ENCODE measurements at places on chromosomes 13 and 19.

DNA sequence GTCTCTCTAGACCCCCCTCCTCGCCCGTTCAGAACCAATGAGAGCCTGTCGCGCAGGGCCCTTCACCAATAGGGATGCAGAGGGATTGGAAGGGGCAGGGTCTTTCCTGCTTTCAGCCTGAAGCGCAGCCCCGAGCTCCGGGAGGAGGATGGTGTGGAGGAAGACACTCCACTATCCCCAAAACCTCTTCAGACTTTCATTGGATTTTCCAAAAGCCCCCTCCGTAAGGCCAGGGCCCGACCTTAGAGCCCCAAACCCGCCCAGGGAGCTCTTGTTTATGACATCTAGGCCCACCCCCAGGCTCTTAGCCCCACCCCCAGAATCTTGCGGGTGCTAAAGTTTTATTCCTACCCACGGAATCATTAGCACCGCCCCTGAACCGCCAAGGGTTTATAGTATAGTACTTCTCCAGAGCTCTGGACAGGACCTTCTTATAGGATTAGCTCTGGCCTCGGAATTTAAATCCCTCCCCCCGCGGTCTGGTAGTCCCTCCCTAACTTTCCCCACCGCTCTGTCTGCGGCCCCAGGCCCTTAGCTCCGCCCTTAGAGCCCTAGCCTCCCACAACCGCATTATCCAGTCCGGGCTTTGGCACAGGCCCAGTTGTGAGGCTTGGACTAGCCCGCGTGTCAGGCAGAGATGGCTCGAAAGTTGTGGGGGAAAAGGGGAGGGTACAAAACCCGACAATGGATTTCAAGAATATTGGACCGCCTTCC lies 6.6 kb upstream of the EML2 start:
- peak; percentile 99 for DNase-seq

DNA sequence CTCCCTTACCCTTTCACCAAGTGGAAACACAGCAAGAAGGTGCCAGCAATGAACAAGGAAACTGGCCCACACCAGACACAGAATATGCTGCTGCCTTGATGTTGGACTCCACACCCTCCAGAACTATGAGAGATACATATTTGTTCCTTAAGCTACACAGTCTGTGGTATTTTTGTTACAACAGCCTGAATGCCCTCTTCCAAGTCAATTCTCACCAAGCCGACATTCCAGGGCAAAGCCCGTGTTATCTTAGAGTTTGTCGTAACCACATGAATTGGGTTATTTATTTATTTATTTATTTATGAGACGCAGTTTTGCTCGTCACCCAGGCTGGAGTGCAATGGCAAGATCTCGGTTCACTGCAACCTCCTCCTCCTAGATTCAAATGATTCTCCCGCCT lies 14.9 kb downstream of the FGF21 start:
- DNase-seq, result peak; percentile 94

GRCh38 chr19:2148482-2149135 lies 2.8 kb downstream of the AP3D1 start:
- DNase-seq, result no peak

GRCh38 chr19:29609636-29610035 lies 3.6 kb downstream of the POP4 start:
- no peak for DNase-seq

DNA sequence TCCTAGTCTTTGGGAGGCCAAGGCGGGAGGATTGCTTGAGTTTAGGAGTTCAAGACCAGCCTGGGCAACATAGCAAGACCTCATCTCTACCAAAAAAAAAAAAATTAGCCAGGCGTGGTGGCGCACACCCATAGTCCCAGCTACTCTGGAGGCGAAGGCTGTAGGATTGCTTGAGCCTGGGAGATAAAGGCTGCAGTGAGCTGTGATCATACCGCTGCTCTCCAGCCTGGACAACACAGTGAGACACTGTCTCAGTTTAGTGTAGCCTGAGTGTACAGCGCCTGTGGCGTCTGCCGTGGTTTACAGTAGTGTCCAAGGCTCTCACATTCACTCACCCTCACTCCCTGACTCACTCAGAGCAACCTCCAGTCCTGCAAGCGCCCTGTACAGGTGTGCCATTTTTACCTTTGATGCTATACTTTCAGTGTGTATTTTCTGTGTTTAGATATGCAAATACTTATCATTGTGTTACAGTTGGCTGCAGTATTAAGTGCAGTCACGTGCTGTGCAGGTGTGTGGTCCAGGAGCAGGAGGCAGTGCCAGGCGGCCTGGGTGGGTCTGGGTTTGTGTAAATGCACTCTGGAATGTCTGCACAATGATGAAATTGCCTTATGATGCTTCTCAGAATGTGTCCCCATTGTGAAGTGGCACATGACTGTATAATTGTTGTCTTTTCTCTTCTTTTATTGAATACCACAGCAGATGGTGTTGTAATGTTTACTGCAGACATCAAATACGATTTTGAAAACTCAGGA lies 36.1 kb upstream of the DCUN1D2 start:
- DNase-seq, result no peak

DNA sequence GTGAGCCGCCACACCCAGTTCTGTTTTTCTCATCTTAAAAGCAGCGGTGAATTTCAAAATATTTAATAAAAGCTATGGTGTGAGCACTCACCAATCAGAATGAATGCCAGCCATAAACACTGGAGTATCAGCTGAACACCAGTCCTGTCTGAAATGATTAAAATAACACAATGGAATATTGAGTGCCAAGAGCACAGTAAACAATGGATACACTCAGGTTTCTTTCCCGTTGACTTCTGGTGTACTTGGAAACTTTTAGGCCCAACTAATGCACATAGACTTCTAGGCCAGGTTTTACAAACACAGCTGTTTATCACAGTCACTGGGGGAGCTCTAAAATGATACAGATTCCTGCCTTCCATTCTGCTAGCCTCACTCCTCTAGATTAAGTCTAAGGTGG lies 68.3 kb downstream of the SLC6A16 start:
- DNase-seq, result no peak

GRCh38 chr13:107043021-107043956 lies 475.4 kb upstream of the ARGLU1 start:
- no peak for DNase-seq

GRCh38 chr13:20580257-20580656 lies 13.3 kb downstream of the IFT88 start:
- no peak for DNase-seq

- DNase-seq, result peak; percentile 5
Measured at GRCh38 chr13:91046715-91047327, 300.7 kb upstream of the MIR17HG start.

GRCh38 chr19:50380751-50381151 lies 3.4 kb upstream of the POLD1 start:
- DNase-seq, result no peak

- peak; percentile 81 for DNase-seq
Measured at GRCh38 chr13:28659621-28659970, 666 bp downstream of the POMP start.

DNA sequence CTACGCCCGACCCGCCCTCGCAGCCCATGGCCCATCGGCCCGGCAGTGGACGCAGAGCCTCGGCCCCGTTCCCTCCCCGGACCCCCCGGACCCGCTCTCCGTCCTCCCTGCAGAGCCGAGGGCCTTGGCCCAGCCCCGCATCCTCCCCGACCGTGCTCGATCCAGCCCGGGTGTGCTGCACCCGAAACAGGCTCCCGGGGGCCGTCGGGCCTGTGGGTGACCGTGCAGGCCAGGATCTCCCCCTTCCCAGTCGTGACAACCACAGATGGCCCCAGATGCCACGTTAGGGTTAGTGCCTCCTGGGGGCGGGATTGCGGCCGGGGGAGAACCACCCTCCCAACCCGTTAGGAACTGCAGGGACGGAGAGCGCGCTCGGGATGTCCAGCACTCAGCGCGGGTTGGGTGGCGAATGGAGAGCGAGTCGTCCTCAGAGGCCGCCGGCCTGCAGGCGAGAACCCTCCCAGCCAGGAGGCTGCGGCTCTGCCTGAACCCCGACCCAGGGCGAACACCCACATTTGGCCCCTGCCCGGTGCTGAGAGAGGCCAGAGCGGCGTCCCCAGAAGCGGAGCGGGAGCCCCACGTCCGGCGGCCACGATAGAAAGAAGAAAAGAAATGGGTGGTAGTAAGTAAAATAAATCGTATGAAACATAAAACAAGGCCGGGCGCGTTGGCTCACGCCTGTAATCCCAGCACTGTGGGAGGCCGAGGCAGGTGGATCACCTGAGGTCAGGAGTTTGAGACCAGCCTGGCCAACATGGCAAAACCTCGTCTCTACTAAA lies 6.7 kb upstream of the MADCAM1 start:
- DNase-seq, result peak; percentile 27

DNA sequence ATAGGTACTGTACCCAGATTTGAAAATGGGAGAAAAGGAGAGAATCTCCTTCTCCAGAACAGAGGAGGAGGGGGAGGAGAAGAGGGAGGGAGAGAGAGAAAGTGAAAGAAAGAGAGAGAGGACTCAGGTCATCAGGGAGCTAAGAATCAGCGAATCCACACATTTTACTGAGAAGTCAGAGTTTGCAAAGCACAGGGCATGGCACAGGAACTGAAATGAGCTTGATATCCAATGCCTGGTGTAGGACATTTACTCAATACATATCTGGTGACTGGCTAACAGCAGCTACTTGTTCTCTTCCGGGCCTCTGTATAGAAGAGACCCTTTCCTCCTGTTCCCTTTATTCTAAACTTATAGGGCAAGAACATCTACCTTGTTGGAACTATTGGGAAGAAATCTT lies 375.1 kb downstream of the KLF5 start:
- DNase-seq, result no peak

DNA sequence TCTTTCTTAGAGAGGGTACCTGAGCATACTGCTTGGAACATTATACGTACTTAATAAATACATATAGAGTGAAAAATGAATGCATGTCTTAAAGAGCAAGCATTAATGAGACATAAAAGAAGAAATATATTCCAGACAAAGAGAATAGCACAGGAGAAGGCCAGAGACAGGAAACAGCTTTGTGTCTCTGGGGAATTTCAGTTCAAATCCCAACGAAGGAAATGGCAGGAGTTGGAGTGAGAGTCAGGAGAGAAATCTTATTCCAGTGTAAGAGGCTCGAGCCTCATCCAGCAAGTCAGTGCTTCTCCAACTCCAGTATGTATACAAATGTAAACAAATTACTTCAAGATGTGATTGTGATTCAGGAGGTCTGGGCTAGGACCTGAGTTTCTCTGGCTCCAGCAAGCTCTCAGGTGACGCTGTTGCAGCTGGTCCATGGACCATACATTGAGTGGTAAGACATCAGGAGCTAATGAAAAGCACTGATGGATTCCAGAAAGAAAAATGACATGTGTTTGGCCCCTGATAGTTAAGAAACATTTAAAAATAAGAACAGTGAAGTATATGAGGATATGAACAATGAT lies 108.2 kb downstream of the RAP2A start:
- no peak for DNase-seq

DNA sequence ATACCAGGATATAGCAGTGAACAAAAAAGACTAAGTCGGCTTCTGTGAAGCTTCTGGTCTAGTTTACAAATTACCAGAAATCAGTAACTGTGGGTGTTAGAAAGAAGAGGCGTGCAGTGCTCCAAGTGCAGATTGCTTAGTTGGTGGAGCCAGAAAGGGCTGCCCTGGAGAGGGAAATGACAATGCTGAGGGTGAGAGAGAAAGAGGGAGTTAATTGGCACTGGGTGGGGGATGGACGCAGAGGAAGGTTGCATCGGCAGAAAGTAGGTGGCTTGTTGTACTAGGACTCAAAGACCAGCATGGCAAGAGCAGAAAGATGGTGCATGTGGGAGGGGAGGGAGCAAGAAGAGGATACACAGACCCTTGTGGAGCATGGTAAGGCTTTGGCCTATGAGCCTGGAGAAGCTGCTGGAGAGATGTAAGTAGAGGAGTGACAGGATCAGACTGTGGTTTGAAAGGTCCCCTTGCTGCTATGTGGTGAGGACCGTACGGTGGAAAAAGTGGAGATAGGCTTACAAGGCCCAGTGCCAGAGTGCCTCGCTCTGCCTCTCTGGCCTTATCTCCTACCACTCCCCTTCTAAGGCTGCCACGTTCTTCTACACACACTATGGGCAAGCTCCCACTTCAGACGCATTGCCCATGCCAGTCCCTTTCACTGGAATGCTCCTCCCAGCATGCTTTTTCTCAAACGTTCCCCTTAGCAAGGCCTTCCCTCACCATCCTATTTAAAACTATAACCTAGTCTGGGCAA lies 13.5 kb downstream of the SMG9 start:
- DNase-seq, result no peak

DNA sequence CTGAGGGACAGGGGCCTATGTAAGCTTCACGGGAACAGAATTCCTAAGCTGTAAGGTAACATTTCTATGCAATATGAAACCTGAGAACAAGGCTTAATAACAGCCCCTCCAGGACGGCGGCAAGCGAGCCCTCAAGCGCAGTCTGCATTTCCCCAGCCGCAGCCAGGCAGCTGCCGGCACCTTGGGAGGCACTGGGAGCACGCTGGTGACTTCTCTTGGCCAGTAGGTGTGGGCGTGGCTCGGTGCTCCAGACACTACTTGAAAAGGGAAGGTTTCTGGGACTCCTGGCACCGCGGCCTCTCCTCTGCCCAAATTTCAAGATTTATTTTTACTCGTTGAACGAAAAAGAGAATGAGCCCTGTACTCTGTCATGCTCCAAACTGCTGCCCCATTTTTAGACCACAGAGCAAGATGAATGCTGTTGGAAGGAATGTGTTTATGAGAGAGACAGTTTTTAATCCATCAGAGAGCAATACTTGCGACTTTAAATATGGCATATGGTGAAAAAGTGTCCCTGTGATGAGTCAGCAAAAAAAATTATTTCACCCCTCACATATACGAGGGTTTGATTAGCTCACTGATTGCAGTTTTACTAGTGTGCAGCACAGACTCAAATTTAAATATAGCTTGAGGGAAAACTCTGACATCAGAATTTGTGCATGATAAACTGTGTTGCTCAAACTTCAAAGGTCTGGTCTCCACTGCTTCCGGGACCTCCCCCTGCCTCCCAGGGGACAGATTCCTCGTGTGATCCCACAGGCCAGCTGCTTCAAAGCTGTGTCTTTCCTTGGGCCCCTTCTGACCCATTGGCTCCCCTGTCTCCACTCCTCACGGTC lies 81.2 kb downstream of the COL4A2 start:
- DNase-seq, result peak; percentile 66

- no peak for DNase-seq
Measured at GRCh38 chr13:61830475-61830874, 414.8 kb upstream of the PCDH20 start.

GRCh38 chr13:21735701-21736401 lies 65.0 kb downstream of the FGF9 start:
- DNase-seq, result no peak

DNA sequence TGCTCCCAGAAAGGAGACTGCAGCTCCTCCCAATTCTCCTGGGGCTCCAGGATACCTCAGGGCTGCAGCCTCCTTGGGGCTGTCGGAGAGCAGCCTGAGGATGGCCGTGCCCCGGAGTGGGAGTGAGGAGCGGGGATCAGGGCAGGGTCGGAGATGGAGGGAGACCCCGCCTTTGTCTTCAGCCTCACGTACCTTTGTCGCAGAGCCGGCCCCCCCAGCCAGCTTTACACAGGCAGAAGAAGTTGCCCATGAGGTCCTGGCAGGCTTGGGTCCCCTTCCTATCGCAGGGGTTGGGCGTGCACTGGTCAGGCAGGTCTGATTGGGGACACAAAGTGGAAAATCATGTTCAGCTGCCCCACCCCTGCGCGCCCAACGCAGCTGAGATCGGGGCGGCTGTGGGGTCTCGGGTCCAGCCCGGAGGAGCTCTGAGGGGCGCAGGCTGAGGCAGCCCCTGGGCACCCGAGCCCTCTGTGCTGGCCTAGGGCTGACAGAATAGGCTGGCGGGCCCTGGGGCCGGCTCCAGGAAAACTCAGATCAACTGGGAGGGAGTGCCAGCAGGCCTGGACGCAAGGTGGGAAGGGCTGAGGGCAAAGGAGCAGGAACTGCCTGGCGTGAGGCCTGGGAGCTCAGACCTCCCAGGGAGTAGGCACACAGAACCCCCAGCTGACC lies 24.2 kb downstream of the GAS6 start:
- no peak for DNase-seq

GRCh38 chr19:17803264-17803896 lies 8.4 kb downstream of the B3GNT3 start:
- DNase-seq, result no peak

Measured in amniotic epithelial cell (primary cell).